ENCODE measurements at places on chromosomes 2 and 18.

GRCh38 chr18:63817441-63818051 is 42.3 kb downstream of the SERPINB7 start:
- no peak for DNase-seq

DNA sequence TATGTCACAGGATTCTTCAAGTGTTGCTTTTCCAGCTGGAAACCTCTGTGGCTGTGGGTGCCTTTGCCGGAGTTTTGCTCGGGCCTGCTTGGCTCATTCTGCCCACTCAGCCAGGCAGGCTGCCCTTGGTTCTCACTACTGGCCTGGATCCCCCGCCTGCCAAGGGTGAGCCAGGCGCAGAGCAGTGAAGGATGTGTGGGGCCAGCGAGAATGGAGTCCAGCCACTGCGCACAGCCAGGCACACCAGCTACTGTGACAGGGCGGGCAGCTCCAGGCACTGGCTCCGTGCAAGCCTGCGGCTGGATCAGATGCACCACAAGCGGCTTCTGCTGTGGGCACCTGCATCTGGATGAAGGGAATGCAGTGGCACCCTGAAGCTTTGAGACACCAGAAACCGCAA is 257.1 kb downstream of the RPRM start:
- no peak for DNase-seq

GRCh38 chr2:10185046-10185445 is 62.5 kb downstream of the RRM2 start:
- DNase-seq: no peak

DNA sequence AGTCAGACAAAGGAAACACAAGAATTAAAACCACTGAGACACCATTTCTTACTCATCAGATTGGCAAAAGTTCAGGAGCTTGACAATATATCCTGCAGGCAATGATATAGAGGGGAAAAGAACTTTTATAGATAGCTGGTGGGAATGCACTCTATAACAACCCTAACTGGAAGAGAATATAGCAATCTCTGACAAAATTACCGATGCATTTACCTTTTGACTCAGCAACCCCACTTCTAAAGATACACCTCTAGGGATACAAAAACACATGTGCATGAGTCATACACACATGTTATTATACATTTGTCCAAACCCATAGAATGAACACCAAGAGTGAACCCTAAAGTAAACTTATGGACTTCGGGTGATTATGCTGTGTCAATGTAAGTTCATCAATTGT is 79.4 kb upstream of the SRD5A2 start:
- DNase-seq: no peak

GRCh38 chr2:68709421-68709911 is 25.1 kb upstream of the ARHGAP25 start:
- peak; percentile 55 for DNase-seq

DNA sequence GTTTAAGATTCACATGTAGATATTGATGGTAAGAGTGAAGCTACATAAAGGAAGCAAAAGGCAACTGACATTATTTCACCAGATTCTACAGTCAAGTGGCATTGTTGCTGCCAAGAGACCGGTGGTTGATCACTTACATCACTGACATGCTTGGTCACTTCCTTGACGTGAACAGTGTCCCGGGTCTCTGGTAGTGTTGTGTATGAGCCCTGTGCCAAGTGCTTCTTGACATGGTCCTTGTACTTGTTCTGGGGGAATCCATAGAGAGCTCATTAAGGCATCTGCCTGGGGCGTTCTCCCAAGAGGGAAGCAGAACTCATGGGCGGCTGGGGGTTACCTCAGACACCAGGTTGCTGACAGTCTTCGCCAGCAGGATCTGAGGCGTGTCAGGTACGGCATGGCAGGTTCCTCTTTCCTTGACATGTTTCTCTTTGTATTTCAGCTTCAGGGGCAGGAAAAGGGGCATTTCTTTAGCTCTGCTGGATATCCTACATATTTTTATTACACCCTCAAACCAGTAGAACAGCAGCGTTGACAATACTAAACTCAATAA is 116.2 kb downstream of the RIF1 start:
- DNase-seq: peak; percentile 18

DNA sequence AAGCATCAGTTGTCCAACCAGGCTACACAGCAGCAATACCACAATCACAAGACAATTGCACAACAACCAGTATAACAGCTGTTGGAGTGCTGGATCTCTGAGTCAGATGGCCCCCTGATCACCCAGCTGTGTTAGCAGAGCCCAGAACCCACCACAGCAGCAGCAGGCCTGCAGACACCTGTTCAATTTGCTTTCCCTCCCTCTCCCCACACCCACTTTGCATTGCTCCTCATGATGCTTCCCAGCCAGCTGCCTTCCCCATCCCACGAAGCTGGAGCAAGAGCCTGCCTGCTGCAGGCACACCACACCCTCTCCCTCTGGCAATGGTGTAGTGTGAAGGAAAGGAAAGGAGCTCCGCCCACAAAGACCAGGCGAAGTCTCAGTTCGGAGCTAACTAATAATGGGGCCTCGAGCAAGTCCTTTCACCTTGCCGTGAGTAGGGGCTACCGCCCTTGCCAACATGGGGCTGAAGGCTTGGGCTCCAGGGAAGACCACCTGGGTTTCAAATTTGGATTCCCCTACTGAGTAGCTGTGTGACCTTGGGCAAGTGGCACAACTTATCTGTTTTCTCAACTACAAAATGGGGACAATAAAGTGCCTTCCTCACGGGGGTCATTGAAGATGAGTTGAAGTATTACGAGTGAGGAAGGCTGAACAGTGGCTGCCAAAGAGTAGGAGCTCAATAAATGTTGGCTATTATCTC is 19.4 kb upstream of the ZBTB7C start:
- no peak for DNase-seq

GRCh38 chr2:174121175-174121574 is 127.2 kb downstream of the OLA1 start:
- DNase-seq: no peak

DNA sequence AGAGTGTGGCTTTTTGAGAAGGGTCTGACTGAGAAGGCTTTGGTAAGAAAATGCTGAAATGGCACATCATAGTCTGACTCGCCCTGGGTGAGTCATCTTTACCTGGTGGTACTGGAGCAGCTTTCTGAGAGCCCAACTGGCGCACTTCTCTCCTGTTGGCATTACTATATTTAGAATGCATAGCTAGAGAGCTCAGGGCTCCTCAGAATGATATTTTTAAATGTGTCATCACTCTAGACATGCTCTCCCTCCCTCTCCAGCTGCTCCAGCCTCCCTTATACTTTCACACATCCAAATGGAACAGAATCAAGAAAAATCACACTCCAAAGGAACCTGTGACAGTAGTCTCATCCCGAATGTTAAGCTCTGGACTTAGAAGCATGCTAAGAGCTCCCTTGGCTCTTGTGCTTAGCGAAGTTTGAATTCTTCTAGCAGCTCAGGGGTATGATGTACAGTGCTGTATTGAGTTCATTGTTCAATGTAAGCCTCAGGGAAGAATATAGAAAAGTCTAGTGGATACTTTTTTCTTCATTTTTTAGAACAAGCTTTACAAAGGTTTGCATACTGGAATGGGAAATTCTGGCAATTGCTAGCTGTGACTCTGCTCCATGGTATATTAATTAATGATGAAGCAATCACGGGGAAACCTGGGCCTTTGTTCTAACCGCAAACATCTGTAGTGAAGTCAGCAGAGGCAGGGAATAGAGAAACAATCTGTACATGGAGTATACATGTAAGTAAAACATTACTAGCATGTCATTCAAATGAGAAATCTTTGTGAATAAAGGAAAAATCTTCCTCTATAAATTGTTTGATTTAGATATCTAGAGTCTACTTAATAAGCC is 751.2 kb upstream of the NRXN1 start:
- no peak for DNase-seq

GRCh38 chr2:137927846-137928245 is 36.4 kb upstream of the HNMT start:
- DNase-seq: no peak

- no peak for DNase-seq
Measured at GRCh38 chr2:60379684-60380083, 173.8 kb downstream of the BCL11A start.

- no peak for DNase-seq
Measured at GRCh38 chr2:1976728-1977416, 232.6 kb upstream of the PXDN start.

- DNase-seq: no peak
Measured at GRCh38 chr2:10498525-10499274, 50.6 kb upstream of the ODC1 start.

DNA sequence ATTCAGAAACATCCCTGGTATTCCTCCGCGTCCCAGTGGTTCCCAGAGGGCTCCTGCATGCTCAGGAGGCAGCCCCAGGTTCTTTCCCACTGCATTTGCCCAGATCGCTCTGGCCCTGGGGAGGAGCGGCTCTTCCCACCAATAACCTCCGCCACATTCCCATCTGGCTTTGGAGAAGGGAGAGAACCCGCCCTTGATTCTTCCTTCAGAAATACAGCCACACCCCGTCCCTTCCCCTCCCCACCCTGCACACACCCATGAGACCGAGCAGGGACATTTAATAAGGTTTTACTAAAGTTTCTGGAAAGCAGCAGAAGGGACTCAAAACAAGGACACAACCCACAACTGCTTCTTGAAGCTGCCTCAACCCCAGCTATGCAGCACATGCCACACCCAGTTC is 21.9 kb downstream of the ARID5A start:
- DNase-seq: no peak

DNA sequence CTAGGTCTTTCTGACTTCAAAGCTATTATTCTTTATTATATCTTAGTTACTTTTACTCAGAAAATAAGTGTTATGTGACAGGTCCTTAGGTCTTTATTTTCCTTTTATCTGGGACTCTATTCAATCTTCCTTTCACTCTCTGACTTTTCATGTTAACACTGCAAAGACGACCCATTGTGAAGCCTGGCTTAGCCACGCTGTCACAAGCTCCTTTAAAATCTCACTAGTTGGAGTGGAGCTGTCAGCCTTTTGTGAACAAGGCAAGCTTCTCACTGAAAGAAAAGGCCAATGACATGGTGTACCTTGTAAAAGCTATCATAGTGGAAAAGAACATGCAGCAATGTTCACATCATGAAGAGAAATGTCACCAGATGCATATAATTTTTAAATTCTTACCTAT is 1130.7 kb upstream of the FAM98A start:
- DNase-seq: no peak

- no peak for DNase-seq
Measured at GRCh38 chr2:26630235-26630634, 10.9 kb downstream of the CIB4 start.

Data from CD4-positive, alpha-beta T cell treated with Interferon alpha-2 for 1 hour (primary cell).